ENCODE measurements at places on chromosomes 1 and 21.

GRCh38 chr1:114176366-114176765 lies 22.7 kb upstream of the SYT6 start:
- DNase-seq = no peak

DNA sequence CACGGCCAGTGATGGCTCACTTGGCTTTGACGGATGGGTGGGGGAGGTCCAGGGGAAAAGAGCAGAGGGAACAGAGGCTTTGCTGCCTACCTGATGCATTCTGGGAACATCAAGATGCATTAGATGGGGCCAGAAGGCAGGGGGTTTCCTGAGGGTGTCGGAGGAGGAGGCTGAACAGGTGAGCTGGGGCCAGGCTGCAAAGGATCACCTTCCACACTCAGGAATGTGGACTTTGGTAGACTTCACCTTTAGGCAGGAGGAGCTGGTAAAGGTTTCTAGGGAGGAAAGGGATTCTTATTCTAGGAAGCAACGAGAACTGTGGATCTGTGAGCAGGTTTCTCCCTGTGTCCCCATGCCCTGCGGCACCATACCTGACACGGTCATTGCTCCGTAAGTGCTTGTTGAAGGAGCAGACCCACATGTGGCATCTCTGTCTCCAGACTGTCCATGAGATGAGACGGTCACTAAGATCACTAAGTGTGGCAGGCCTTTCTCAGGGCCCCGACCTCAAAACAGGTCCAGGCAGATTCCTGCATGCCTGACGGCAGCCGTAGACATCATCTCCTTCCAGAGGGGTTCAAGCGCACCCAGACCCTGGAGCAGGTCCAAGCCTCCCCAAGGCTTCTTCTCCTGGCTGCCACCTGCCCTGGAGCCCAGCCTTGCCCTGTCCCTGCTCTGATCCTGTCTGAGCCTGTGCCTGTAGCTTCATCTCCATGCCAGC lies 89.1 kb upstream of the SLC25A33 start:
- no peak for DNase-seq

DNA sequence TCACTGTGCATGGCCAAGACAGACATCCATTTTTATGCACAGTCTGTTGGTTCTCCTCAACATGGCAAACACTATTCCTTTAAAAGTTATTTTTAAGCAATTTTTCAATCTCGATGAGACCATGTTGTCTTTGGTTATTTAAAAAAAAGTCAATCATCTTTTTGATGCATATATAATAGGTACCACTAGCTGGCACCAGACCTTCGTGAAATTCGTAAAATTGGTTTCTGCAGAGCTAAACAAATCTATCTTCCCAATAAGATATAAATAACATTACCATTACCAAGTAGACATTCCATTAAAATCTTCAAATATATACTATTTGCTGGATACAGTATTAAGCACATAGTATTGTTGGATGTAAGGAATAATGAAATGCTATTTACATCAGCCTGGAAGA lies 220.0 kb upstream of the GREM2 start:
- no peak for DNase-seq

GRCh38 chr1:56400526-56400925 lies 178.8 kb downstream of the PLPP3 start:
- DNase-seq = no peak

DNA sequence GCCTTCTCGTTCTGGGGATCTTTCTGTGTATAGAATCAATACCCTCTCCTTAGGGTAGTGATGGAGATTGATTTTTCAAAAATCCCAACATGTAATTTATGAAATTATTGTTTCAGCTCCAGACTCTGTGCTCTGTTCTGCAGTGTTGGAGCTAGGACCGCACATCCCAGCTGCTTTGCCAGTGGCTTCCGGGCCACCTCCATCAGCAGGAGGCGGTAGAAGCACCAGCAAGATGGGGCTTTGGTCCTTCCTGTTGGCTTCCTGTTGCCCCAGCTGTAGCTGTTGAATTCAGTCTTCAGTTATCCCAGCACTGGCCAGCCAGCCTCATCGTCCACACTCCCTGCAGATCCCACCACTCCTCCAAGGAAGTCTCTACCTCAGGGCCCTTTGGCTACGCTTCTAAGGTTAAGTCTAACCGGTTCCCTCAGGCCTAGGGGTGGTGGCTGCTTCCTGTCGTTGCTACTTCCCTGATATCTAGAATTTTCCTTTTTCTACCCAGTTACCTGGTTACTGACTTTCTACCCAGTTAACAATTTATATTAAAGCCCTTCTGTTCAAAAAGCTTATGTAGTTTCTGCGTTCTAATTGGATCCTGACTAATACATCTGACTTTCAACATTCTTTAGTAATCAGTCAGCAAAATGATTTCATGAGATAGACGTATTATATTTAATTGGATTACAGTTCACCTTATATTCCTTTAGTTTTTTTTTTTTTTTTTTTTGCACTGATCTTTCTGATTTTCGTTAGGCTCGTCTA lies 24.6 kb downstream of the GALNT2 start:
- DNase-seq = no peak

GRCh38 chr21:35324372-35325220 lies 275.5 kb upstream of the RUNX1 start:
- no peak for DNase-seq

- no peak for DNase-seq
Measured at GRCh38 chr1:159890390-159890789, 9.6 kb downstream of the CFAP45 start.

DNA sequence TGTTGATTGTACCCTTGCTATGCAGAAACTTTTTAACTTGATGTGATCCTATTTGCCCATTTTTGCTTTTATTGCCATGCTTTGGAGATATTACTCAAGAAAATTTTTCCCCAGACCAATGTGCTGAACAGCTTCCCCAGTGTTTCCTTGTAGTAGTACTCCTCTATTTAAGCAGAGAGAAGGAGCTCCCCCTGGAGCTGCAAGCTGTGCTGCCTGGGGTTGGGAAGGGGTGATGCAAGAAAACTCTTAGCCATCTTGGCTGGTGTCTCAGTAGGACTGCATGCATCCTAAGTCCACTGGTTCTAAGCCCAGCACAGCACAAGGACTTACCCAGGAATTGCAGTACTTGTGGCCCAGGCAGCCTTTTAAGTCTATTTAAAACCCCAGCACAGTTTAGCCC lies 121.6 kb downstream of the NTMT2 start:
- DNase-seq = no peak
